Bone marrow (tissue), 2 donors: ENCODE measurements at places on chromosomes 5 and 9.

DNA sequence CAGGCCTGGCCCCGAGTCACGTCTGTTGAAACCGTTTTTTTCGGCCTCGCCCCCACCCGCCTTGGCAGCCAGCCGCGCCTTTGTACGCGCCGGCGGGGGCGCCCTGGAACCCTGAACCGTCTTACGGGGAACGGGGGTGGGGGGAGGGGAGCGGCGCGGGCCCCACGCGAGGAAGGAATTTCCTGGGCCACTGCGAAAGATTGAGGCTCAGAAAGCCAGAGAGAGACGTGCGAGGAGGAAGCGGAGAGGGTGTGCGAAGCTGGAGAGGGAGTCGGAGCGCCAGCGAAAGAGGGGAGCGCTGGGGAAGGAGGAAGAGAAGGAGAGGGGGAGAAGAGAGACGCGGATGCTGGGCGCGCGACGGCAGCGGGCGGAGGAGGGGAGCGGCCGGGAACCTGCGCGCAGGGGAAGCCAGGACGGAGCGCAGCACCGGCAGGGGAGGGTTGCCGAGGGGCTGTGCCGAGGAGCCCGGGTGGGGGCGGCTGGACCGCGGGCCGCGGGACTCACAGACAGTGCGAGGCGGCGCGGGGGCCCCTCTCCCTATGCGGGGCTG lies 4.6 kb upstream of the PRDM12 start:
- no peak for DNase-seq

DNA sequence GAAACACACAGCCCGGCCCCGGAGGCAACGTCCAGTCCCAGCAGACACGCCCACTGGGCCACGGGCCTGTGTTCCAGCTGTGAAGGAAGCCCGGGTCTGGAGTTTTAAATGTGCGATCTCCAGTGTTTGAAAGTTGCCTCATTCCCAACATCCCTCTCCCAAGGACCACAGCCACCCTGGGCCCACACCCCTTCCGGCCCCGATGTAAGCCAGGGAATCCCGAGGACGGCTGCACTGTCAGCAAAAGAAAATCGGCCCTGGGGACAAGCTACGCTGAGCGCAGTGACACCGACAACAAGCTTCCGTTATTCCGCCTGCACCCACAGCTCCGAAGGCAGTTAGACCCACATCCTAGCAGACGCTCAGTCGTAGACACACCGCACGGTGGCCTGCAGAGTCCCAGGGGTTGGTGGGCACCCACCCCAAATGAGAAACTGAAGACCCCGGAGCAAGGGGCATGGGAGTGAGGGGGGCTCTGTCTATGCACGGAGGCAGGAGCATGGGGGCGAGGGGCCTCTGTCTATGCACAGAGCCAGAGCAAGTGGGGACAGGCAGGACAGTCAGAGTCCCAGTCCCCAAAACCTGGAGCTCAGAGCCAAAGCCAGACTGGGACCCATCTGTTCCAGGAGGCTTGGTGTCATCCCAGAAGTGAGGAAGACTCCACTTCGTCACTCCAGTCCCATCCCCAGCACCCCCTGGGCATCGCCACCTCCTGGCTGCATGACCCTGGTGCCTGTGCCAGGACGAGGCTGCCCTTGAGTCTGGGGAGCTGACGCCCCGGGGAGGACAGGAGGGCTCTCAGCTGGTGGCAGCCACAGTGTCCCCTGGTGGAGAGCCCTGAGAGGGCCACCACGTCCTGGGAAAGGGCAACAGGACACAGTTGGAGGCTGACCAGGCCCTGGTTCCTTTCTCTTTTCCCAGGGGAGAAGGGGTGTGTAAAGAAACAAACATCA lies 23.4 kb downstream of the GLT6D1 start:
- no peak for DNase-seq

DNA sequence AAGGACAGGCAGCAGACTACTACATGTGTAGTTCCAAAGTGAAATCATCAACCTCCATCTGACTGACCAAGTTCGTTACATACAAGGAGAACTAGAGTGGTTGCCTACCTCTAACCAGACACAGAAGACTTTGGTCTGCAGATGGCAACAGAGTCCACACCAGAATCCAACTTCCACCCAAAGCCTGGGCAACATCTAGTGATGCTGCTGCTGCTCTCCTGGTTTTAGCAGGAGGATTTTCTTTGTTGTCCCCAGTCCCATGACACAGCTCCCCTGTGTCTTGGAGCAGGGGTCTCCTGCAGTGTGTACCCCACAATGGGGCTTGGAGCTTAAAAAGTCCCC lies 46.4 kb upstream of the APC start:
- DNase-seq: no peak

GRCh38 chr5:322281-322941 lies 897 bp downstream of the AHRR start:
- no peak for DNase-seq

DNA sequence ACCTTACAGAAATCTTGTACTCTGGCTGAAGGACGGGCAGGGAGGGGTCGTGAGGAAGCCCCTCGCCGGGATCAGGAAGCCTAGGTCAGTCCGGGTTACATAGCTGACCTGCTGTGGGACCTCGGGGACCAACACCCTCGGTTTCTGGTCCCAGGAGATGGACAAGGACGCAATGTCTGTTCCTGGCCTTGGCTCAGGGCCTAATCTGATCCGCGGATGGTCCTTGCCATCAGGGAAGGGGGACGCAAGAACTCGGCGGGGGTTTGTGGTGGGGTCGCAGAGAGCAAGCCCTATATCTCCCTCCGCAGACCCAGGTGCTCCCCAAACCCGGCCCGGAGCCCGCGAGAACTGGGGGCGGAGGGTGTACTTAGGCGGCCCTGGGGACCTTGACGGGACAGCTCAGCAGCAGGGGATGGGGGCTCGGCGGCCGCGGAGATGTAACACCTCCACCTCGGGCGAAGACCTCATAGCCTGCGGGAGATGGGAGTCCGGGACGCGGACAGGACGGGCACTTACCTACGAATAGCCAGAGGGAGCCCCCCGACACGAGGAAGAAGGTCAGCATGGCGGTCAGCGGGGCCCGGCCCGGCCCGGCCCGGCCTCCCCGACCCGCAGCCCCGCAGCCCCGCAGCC lies 353 bp downstream of the ACSL6 start:
- DNase-seq: no peak

GRCh38 chr5:115098041-115098702 lies 71.5 kb downstream of the TRIM36 start:
- no peak for DNase-seq

- no peak for DNase-seq
Measured at GRCh38 chr5:139181322-139181730, 16.8 kb downstream of the SIL1 start.

GRCh38 chr9:87792831-87793288 lies 66.9 kb downstream of the CTSL start:
- peak; percentile 53 for DNase-seq

- no peak for DNase-seq
Measured at GRCh38 chr9:37936965-37937364, 33.0 kb upstream of the SLC25A51 start.

DNA sequence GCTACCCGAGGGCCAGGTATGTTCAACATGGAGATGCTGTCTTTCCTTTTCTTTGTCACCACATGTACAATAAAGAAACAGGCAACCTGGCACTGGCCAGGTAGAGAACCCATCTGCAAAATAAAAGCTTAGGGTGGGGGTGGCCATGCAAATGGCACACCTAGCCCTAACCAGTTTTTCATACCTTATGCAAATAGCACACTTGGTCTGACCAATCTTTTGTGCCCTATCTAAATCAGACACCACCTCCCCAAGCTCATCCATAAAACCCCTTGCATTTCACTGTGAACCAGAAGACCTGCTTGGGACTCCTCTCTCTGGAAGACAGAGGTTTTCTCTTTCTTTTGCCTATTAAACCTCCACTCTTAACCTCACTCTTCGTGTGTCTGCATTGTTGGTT lies 33.9 kb downstream of the JAKMIP2 start:
- DNase-seq: no peak

DNA sequence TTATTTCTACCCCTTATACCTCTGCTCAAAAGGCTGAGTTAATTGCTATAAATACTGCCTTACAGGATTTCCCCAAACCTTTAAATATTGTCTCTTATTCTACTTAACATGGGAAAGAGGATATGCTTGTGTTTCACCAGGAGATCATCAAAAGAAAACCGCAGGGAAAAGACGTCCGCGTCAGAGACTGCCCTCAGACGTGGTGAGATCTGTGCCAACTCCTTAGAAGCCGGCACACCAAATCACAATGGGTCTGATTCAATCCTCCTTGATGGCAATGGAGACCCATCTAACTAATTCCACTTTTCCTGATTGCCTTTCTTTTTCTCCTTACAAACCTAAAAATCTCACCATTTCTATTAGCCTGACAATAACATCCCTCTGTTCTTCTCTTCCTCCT lies 55.0 kb downstream of the SH3PXD2B start:
- DNase-seq: no peak

- no peak for DNase-seq
Measured at GRCh38 chr5:133851521-133851920, 116.9 kb downstream of the C5orf15 start.

DNA sequence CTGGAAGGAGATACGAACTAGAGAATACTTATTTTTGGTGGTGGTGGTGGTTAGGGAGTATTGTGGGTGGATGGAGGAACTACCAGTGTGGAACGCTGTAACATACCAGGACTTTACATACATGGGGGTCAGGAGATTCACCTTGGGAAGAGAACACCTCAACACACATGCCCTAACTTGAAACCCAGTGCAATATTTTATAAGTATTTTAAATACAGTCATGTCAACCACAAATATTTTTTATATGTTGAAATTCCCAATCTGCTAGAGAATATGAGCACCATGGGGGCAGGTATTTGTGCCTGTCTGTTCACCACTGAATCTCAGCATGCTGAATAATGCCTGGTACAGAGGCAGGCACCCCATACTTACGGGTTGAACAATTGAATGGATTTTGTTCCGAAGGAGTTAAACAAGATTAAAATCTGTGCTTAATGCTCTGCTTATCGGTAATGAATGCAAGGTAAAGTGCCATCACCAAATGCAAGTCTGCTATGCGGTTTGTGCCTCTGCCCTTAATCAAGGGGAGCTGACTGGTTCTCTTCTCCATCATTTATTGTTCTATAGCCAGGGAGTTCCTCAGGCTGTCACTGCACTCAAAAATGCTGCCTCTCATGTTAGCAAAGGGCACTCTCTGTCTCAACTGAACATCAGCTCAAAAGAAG lies 65.3 kb downstream of the RASEF start:
- DNase-seq: no peak

DNA sequence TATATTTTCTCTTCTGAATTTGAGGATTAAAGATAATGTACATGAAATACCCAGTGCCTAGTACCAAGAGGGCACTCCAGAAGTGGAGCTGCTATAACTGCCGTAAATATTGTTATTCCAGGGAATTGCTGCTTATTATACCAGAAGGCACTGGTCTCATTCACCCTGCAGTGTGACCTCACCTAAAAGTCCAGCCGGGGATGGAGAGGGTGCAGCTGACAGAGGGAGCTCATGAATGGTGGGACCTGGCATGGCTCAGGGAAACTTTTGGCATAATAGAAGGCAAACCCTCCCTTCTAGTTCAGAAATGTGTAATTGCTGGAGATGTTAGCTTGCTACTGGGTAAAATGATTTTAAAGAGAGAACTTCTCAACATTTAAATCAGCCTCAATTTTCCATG lies 108.5 kb downstream of the MVB12B start:
- DNase-seq: no peak

DNA sequence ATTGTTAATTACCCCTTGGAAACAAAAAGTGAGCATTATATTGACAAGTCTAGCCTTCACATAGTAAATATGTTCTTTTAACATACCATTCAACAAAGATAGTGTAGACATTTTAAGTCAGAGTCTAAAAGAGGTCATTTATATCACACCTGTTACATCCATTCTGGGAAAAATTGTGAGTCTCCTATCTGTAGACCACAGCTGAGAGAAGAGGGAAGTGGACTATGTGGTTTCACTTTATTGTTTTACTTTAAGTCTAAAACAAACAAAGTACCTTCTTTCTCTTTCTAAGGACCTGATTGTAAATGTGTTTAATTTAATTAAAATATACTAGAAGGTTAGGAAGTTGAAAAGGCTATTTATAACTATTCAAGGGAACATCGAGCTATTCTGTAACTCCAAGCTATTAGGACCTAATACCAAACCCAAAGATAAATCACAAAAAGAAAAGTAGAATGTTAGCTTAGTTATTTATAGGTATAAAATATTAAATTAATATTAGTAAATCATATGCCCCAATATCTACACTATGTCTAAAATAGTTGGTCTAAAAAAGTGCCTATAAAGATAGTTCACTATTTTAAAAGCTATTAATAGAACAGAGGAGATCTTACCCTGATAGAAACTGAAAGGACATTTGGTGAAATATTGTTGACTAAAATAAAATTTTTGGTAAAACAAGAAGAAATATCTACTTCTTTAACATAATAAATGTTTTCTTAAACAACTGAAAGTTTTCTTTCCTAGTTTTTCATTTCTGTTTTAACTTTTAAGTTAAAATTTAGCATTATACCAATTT lies 134.9 kb downstream of the TMEM167A start:
- DNase-seq: no peak

GRCh38 chr5:62536783-62537182 lies 41.8 kb upstream of the LRRC70 start:
- no peak for DNase-seq

DNA sequence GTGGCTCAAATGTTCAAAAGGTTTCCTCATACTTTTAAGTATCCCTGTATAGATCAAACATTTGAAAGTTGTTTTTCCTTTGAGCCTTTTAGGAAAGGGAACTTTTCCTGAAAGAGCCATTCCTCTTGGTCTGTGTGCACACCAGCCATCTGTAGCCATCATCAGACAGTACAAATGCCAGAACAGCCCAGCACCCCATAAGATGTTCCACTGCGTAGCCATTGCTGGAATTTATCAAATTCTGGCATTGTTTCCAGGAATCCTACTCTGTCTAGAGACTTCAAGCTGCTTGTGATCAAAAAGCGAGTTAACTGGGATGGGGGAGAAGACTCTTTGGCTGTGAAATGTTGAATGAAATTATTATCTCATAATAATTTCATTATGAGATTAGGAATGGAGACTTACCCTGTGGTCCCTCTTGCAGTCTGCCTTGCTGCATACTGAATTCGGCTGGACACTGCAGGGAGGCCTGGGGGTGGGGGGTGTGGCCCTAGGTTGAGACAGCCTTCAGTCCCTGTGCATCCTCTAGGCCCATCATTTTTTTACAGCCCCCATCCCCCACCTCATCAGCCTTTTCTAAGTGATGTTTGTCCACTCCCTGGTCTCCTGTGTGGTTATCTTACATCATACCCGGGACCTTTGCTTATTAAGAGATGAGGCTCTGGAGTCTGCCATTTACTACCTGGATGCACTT lies 99.8 kb downstream of the RALGPS1 start:
- no peak for DNase-seq

DNA sequence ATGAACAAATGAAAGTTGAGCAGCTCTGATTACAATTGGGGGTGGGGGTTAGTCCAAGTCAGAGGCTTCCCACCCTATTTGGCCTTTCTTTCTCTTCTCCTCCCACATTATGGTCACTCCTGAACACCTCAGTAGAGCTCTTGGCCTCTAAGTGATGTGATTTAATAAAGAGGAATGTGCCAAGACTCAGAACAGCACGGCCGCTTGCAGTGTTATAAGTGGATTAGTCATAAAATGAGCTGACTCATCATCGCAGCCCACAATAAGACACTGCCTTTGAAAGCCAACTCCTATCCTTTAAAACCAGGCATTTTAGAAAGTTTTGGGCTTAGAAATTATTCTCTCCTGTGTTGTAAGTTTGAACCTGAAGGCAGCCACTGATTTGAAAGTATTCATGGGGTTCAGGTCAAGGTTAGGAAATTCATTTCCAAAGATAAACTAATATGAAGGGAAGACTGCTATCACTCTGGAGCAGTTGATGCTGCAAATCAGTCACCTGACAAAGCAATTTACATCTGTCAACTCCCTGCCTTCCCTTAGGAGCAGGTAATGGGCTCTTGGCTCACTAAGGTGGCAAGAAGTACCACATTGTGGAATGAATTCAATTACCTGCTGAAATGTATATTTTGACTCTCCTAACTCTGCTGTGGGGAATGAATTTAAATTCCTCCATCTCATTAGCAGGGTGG lies 283.6 kb upstream of the NMUR2 start:
- DNase-seq: no peak
